ENCODE measurements at places on chromosomes 7 and 10.

GRCh38 chr7:105219771-105220160 is 169.0 kb downstream of the SRPK2 start:
- peak; percentile 12 for DNase-seq

DNA sequence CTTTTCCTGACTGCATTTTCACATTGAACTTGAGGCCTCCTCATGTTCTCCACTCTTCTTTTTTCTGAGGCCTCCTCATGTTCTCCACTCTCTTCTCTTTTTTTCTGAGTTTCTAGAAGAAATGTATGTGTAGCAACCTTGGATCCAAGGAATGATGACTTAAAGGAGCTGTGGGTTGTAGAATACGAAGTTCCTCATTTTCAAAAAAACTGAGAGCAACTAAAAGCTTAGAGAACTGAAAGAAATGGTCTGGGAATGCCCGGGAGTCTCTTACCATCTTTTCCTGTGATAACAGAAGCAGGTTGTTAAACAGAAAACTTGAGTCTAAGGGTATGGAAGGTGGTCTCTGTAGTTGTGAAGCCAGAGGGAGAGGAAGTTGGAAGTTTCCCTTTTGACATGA is 32.8 kb downstream of the MRPS33 start:
- no peak for DNase-seq

- no peak for DNase-seq
Measured at GRCh38 chr10:18397906-18398305, 253.5 kb downstream of the NSUN6 start.

DNA sequence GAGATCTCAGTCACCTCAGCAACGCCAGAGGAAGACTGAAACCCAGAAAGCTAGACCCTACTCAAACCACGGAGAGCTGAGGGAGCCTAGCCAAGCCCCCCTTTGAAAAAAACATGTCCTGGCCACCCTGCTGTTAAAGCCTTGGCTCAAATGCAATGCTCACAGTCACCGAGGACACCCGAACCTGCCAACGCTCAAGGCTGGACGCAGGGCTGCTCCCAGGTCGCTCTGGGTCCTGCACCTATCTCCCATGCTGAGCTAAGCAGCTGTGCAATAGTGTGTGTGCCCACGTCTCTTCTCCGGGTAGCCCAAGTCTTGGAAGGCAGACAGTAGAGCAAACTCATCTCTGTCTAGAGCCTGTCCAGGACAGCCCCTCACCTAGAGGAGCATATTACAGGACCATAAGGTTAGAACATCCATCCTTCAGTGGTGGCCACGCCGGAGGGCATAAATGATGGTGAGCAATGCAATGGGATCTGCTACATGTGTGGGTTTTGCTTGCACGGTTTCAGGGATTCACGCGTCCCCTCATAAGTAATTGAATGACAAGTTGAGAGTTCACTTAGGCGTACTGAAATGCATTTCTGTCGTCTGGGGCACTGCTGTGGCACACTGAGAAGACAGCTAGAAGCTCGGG is 94.2 kb upstream of the DDC start:
- no peak for DNase-seq

DNA sequence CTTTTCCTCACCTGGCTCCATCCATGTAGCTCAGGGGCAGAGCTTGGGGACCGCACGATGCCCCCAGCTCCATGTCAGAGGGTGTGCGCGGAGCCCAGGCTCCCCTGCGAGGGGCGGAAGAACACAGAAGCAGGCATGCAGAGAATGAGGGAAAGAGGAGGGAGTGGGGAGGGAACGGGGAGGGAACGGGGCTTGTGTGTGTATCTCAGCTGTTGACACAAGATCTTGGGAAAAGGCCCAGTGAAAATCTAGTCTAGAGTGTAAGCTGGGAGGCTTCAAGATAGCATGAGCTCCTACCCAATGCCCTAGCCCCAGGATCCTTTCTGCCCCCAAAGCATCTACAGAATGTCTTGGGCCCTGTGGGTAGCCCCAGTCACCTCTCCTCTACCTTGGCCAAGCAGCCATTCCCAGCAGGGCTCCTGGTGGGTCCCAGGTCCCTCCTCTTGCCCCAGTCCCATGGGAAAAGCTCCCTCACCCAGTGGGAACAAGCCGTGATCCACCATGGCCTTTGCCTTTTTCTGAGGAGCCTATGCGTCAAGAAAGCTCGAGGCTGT is 25.1 kb upstream of the NDST2 start:
- DNase-seq: no peak

- no peak for DNase-seq
Measured at GRCh38 chr10:133444342-133445267, 9.1 kb upstream of the SCART1 start.

GRCh38 chr10:13845897-13846296 is 259.1 kb downstream of the PRPF18 start:
- no peak for DNase-seq

DNA sequence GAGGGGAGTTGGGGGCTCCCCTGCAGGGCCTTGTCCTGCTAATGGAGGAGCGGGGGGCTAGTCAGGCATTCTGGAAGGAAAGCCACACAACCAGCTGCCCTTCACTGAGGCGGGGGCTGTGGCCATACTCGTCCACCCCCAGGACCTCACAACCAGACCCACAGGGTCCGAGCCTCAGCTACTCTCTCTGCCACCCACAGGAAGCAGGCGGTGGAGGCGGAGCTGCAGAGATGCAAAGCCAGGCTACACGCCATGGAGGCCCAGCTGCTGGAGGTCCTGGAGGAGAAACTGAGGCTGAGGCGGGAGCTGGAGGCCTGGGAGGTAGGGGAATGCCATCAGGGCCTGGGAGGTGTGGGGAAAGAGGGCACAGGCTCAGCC is 3.1 kb downstream of the ABHD11 start:
- no peak for DNase-seq

DNA sequence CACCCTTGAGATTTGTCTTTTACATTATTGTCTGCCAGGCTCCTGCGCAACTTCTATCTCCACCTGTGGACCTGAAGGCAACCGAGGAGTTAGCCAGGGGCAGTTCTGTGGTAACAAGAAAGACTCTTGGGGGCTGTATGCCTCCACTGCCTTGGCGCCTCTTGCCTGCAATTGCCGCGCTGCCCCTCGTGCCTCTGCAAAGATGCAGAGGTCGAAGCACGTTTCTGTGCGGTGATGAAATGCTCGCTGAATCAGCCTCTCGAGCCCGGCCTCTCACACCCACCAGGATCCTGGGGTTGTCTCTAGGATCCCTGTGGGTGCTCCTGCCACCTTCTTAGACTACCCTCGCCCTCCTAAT is 486 bp upstream of the LHFPL3 start:
- DNase-seq: peak; percentile 13

DNA sequence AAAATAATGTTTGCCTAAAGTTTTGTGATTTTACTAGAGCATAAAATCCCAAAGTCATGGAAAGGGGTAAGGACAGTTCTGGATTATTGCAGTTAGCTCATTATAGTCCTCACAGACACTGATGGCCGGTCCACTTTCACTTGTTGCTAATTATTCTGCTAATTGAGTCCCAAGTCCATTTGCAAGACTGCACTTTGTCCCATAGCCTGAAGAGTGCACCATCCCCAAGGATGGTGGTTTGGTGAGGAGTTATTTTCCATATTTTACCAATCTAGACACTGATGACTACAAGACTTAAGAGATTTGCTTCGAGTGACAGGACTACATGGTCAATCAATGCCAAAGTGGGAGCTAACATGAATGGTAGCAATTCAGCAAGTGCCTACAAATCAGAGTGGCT is 181.8 kb upstream of the CACNA2D1 start:
- peak; percentile 16 for DNase-seq

DNA sequence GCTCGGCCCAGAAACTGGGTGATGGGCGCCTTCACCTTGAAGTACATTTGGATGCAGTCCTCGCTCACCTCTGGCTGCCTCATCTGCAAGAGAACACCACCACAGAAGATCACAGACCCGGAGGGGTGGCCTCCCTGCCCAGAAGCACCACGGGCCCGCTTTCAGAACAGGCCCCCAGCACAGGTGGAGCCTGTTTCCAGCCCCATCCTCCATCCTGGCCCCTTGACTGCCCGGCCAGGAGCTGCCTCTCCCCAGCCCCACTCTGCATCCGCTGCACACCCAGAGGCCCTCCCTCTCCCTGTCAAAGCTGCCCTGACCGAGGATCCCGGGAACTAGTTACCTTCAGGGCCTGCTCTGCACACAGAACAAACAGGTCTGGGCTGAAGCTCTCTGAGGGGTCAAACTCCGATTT is 724 bp downstream of the CFAP46 start:
- DNase-seq: no peak

- DNase-seq: no peak
Measured at GRCh38 chr7:81154565-81154964, 235.7 kb upstream of the SEMA3C start.

GRCh38 chr10:3199488-3199887 is 26.9 kb upstream of the PITRM1 start:
- DNase-seq: no peak

- DNase-seq: peak; percentile 15
Measured at GRCh38 chr7:90412458-90413184, 9.4 kb downstream of the CLDN12 start.

- DNase-seq: no peak
Measured at GRCh38 chr7:50292165-50292757, 12.3 kb upstream of the IKZF1 start.

DNA sequence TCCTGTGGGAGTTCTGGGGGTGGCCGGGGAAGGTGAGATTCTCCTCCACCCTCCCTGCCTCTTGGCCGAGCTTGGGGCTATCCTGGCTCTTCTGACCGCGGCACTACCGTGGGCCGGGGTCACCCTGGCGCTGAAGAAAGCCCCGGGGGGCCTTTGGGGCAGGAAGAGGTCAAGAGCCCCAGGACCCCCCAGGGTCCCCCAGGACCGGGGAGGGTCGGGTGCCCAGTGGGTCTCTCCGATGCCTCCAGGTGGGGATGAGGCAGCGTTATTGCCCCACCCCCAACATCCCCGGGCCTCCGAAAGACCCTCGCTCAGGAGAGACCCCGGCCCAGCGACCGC is 439 bp upstream of the KNDC1 start:
- DNase-seq: no peak

GRCh38 chr10:17062955-17063484 is 66.6 kb downstream of the CUBN start:
- peak; percentile 92 for DNase-seq

DNA sequence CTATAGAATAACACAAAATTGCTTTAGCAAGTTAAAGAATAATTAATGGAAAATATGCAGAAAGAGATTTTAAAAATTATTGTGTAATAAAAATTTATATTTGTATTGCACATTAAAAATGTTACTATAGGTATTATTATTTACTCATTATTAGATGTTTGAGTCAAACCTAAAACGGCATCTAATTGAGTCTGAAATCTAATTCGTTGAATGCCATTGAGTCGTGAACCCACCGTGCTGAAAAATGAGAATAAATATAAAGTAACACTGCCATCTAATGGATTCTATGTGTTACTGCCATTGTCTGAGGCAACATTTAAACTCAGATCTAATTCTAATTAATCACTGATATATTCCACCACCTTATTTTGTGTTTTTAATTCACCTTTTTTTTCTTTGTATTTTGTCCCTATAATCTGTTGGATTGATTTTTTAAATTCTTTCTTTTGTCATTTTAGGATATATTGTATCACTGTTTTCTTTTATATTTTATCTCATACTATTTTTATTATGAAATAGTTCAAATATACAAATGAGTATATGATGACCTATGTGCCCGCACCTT is 62.2 kb downstream of the SAMD9 start:
- DNase-seq: peak; percentile 28

- no peak for DNase-seq
Measured at GRCh38 chr10:120980279-120981255, 129.4 kb downstream of the WDR11 start.

- DNase-seq: peak; percentile 9
Measured at GRCh38 chr7:152967958-152968357, 208.4 kb downstream of the ACTR3B start.

GRCh38 chr7:80581486-80582260 is 56.8 kb upstream of the CD36 start:
- peak; percentile 83 for DNase-seq

DNA sequence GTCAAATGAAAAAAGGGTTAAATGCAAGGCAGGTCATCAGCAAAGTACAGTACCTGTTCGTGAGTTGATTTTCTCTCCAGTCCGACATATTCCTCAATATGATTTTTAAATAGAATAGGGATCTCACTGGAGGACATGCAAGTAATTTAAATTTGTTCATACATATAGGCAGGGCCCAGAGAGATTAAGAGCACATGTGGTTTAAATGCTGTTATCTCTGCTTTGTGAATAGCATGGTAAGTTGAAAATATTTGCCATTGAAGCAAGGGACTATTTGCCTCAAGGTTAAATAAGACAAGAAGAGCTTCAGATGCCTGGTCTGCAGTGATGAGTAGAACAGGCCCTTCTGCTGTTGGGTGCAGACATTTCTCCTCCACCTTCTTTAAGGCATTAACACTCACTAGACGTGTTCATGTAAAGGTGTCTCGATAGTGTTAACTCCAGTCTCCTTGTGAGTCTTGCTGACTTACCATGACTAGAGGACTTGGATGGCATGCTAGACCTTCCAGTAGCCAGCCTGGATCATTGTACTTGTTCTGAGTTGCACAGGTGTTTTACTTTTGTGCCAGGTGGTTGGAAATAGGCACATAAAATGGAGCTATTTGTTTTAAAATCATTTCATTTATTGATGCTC is 15.6 kb upstream of the AKR1C3 start:
- no peak for DNase-seq

DNA sequence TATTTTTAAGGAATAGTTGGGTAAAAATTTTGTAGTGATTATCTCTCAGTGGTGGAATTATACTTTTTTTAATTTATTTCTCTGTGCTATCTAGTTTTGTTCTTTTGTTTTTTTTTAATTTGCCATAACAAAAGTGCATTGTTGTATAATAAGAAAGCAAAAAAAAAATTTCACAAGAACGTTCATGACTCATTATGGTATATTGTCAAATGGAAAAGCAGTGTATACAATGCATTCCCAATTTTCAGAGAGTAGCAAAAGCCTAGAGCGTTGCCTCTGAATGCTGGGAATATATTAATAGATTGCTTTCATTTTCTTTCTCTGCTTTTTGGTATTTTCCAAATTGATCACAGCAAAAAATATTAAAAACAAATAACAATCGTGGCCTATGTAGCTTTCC is 46.3 kb upstream of the GPAM start:
- DNase-seq: no peak

GRCh38 chr7:159329818-159330378 is 185.2 kb upstream of the VIPR2 start:
- no peak for DNase-seq

DNA sequence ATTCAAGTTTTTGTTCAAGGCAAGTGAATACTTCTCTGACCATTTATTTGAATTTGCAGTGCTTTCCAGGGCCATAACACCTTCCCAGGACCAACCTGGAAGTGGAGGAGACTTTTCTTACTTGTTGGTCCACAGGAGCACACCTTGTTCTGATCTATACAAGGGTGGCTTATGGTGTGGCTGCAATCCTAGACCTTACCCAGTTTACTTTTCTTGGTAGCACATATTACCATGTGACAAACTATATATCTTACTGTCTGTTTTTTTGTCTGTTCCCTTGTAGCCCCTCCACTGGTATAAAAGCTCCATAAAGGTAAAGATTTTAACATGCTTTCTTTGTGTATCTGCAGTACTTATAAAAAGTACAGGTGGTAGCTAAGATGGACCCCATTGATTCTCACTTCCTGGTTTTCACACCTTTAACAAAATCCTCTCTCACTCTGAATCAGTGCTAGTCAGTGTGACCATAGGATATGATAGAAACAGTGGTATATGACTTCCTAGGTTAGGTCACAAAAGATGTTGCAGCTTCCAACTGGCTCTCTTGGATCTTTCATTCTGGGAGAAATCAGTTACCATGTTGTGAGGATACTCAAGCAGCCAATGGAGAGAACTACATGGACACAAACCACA is 5.6 kb upstream of the ASB4 start:
- no peak for DNase-seq

Measured in foreskin fibroblast (primary cell).